ENCODE measurements at places on chromosomes 6 and 20. TPM values are rescaled to one million over a fixed set of nuclear protein-coding genes. Genes with fewer than 3 reads are reported as not detected.

SYCP2 gene
- 4.2 TPM for total RNA-seq

IBTK gene
- 34.9 TPM for total RNA-seq

GABRR1 gene
- total RNA-seq = not detected

NHSL1 gene
- 3.0 TPM for total RNA-seq

LZTS3 gene
- 6.1 TPM for total RNA-seq

MAP7 gene
- total RNA-seq = 15.3 TPM

CSNK2B gene
- total RNA-seq = 185 TPM

BCAS4 gene
- 10.3 TPM for total RNA-seq

MCCD1 gene
- total RNA-seq = not detected

SPEF1 gene
- total RNA-seq = 0.22 TPM

PPP1R3G gene
- 11.4 TPM for total RNA-seq
